Right ventricle myocardium superior (tissue), 1 donor: ENCODE measurements at places on chromosomes 5 and 9.

DNA sequence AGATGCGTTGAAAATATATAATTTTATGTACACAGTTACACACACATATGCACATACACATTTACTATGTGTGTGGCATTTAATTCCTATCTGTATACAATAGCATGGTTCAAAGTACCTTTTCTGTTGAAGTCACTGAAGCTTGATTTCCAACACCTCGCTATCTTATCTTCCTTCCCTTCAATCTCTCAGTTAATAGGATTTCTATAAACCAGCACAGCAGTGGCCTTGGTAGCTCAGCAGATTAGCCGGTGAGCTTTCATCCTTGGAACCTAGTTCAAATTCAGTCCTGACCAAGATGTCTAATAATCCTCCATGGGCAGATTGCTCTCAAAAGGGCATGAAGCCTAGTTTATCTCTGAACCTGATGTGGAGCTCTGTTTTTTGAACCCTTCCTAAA, 2389.5 kb downstream of the MAT2B start:
- DNase-seq, result no peak

GRCh38 chr5:149851211-149851610, 93.4 kb downstream of the PDE6A start:
- no peak for DNase-seq

DNA sequence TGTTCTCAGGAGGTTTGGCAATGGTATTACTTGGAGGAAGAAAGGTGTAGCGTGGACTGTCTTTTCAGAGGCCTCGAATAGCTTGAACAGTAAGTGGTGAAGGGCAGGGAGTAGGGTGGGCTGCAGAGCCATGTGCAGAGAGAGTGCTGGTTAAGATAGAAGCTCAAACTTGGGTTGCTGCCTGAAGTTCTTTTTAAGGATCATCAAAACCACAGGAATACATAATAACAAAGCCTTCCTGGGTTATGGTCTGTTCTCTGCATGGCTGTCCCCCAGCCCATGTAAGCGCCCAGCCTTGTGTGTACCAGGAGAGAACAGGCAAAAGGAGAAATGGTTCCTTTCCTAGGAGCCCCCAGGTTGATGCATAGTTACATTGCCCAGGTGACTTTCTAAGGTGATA, 43.9 kb downstream of the RCL1 start:
- no peak for DNase-seq

DNA sequence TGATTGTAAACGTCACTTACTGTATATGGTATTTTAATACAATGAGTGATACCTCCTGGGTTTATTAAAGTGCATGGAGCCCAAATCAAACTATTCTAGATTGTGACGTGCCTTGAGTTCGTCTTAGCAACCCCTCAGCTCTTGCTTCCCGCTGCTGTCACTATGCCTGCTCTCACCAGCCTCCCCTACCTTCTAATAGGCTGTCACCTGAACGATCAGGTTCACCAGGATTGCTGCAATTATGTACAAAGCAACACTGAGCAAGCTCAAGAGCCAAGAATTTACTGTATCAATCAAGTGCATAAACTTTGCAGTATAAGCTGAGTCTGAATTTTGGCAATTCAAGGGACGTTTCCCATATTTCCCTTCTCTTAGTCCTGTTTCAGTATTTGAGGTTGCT, 3.0 kb downstream of the LECT2 start:
- DNase-seq, result no peak

DNA sequence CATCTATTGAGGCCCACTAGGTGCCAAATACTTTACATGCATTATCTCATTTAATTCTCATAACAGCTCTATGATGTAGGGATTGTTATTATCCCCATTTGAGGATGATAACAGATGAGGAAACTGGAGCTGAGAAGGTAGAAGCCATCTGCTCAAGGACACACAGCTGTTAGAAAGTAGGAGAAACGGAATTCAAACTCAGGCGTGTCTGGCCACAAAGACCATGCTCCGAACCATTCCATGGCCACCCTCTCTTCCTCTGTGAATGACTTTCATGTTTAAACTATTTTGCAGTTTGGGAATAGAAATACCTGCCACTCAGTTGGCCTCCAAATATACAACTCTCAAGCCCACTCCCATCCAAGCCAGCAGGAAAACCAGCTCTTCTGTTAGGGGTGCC, 87.6 kb upstream of the ANKRD55 start:
- DNase-seq, result no peak

- DNase-seq, result no peak
Observed at GRCh38 chr5:139285651-139286392, 7.7 kb upstream of the MATR3 start.

DNA sequence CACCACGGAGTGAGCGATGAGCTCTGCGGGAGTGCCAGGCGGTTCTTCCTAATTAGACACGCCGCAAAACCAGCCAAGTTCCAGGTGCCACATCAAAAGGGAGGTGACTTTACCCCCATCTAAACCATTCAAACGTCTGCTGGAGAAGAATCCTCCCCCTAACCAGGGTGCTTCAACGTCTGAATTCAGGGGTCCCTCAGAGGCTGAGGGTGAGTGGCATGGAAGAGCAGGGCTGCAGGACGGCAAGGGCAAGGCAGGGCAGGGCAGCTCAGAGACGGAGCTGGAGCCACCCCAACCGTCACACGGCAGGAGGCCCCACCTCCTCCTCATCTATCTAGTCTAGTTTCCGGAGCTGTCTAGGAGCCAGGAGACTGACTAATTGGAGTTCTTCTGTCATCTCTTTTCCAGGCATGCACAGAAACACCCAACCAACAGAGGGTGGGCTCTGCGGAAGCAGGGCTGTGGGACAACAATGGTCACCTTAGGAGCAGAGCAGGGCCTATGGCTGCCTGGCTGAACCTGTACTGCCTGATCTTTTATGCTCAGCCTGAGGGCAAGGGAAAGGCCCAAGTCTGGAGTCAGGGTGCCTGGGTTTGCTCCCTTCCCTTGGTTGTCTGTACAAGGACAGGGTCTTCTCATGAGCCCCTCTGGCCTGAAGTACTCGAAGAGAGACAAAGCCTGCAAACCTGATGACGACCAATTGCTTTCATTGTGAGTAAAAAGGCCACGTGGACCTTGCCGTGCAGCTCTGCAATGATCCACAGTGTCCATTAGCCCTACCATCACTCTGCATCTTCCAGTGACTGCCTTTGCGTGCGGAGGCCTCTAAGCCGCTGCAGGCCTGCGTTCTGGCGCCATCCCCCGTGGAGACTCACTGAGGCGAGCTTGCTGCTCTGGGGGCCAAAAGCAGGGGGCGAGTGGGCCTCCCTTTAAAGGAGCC, 81.0 kb upstream of the SLC25A51 start:
- peak; percentile 62 for DNase-seq
